ENCODE measurements at places on chromosomes 11 and 22. TPM values are rescaled to one million over a fixed set of nuclear protein-coding genes. Genes with fewer than 3 reads are reported as not detected.

OR5I1 gene
- total RNA-seq: not detected

OR8I2 gene
- not detected for total RNA-seq

FAM89B gene
- total RNA-seq: 102 TPM

ABTB2 gene
- 22.7 TPM for total RNA-seq

OR5AN1 gene
- not detected for total RNA-seq

DNA sequence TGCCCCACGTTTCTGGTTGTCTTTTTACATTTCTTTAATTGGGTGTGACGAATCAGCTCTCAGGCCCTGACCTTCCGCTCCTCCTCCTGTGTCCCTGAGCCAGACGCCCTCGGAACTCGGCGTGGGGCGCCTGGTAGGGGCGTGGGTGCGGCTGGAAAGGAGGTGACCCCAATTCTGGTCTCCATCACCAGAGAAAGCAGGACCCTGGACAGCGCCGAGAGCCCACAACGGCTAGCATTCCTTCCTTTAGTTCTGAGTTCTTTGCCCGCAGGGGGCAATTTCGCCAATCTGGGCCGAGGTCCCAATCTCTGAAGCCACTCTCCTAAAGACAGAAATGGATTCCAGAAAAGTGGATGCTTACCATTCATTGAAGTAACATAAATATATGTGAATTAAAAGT, 11.7 kb upstream of the RBMXL2 start:
- no peaks in the 10 kb centered on the region for H3K36me3 ChIP-seq
- no peaks in the 10 kb centered on the region for H3K4me1 ChIP-seq
- H3K27ac ChIP-seq: no peak overlapping the region
- no peaks in the 10 kb centered on the region for H3K27me3 ChIP-seq
- H3K4me3 ChIP-seq: no peak overlapping the region

DNA sequence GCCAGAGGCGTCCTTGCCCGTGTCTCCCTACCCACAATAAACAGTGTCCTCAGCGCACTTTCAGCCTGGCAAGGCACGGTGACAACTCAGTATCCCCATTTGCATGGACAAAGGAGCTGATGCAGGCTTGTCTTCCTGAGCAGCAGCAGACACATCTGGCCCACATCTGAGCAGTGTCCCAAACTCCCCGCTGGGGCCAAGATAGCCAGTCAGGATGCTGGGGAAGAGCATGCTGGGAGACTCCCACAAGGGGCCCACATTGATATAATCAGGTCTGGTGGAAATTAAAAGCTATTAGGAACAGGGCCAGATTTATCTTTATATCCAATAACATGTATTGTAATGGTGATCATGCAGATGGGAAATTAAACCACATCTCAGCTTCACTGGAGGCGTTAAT, 24.7 kb downstream of the DSCAML1 start:
- no peak overlapping the region for H3K27ac ChIP-seq
- DNase-seq: no peak
- H3K4me3 ChIP-seq: no peak overlapping the region
- H3K36me3 ChIP-seq: no peaks in the 10 kb centered on the region
- H3K4me1 ChIP-seq: no peaks in the 10 kb centered on the region
- H3K27me3 ChIP-seq: peaks cover 5% of the 10 kb centered on the region

DNA sequence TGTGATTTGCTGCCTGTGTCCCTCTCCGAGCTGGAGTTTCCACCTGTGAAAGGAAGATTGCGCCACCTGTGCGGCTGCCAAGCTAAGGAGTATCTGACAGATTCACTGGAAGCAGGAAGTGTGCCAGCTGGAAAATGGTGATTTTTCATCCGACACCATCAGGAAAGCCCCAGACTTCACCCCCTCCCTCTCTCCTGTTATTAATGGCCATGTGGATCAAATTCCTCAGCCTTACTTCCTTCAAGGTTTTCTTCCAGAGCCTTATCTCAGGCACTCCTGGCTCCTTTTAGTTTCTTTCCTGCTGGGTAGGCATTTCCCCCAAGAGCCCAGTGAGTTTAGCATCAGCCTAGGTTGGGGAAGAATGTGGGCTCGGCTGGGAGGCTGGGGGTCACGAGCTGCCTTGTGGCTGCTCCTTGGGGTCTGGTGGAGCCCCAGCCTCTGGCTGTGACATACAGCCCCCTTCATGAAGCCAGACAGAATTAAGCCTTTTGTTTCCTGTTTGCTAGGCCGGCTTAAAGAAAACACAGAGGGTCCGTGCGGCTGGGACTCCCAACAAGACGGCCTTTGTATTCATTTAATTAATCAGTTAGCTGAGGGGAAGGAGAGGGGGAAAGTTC, 37.1 kb downstream of the PKNOX2 start:
- H3K4me1 ChIP-seq: no peaks in the 10 kb centered on the region
- no peak for DNase-seq
- no peak overlapping the region for H3K27ac ChIP-seq
- no peaks in the 10 kb centered on the region for H3K36me3 ChIP-seq

- H3K36me3 ChIP-seq: no peaks in the 10 kb centered on the region
- no peaks in the 10 kb centered on the region for H3K4me1 ChIP-seq
- no peak overlapping the region for H3K27ac ChIP-seq
- H3K27me3 ChIP-seq: peaks cover 19% of the 10 kb centered on the region
These were observed 72.8 kb downstream of the CHST1 start for GRCh38 chr11:45592636-45593035.

DNA sequence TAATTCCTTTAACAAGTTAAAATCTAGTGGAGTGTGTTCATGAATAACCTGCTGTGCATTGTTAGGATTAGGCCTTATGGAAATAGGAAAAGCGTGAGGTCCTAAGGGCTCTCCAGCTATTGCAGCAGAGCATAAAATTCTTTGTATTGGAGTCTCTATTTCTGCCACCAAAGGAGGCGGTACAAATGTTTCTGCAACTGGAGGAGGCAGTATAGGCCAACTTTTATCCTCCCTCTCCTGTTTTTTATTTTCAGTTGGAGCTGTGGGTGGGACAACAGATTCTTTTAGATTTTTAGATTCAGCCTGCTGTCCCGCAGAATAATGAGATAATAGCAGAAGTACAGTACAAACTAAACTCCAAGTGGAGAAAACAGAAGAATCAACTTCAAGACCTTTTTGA, 26.2 kb downstream of the OR10A6 start:
- no peaks in the 10 kb centered on the region for H3K4me1 ChIP-seq
- no peaks in the 10 kb centered on the region for H3K27me3 ChIP-seq

- DNase-seq: no peak
- H3K27ac ChIP-seq: no peak overlapping the region
- peaks cover 44% of the 10 kb centered on the region for H3K27me3 ChIP-seq
- H3K36me3 ChIP-seq: no peaks in the 10 kb centered on the region
- peaks cover 7% of the 10 kb centered on the region for H3K4me1 ChIP-seq
- no peak overlapping the region for H3K4me3 ChIP-seq
These were observed 123.7 kb upstream of the HSD17B12 start for GRCh38 chr11:43556612-43557375.

DNA sequence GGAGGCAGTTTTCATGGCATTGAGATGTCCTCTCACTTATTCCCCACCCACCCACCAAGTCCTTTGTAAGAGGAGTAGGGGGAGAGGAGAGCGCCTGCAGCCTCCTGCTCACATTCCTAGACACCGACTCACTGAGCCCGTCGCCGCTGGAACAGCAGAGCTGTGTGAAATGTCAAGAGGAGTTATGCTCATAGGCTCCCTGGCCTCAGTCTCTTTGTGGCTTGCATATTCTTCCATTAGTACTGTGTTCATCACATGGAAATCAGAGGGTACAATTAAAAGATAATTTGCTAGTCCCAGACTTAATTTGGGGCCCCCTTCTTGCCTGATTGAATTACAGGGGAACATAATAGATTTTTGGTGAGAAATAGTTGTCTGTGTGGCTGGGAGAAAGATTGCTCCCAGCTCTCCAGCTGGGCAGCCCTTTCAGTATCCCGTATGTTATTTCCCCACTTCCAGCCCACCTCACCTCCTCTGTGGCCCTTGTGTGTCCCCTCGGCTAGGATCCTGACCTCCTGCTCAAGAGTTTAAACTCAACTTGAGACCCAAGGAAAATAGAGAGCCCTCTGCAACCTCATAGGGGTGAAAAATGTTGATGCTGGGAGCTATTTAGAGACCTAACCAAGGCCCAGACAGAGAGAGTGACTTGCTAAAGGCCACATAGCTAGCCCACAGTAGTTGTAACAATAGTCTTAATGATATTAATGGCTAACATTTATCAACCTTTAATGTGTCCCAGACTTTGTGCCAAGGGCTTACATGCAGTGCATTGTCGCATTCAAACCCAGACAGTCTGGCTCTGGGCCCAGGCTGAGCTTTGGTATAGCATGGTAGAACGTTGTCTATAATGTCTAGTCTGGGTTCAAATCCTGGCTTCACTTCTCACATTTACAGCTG, 32.2 kb downstream of the LIMK2 start:
- H3K27me3 ChIP-seq: no peaks in the 10 kb centered on the region
- no peak for DNase-seq
- H3K36me3 ChIP-seq: no peaks in the 10 kb centered on the region
- peaks cover 30% of the 10 kb centered on the region for H3K4me1 ChIP-seq
- peak overlapping the region; percentile 56 for H3K27ac ChIP-seq

- DNase-seq: no peak
- no peak overlapping the region for H3K4me3 ChIP-seq
- H3K27ac ChIP-seq: no peak overlapping the region
- peaks cover 40% of the 10 kb centered on the region for H3K36me3 ChIP-seq
These were observed 56.4 kb downstream of the DKK3 start for GRCh38 chr11:11952036-11952435.

DNA sequence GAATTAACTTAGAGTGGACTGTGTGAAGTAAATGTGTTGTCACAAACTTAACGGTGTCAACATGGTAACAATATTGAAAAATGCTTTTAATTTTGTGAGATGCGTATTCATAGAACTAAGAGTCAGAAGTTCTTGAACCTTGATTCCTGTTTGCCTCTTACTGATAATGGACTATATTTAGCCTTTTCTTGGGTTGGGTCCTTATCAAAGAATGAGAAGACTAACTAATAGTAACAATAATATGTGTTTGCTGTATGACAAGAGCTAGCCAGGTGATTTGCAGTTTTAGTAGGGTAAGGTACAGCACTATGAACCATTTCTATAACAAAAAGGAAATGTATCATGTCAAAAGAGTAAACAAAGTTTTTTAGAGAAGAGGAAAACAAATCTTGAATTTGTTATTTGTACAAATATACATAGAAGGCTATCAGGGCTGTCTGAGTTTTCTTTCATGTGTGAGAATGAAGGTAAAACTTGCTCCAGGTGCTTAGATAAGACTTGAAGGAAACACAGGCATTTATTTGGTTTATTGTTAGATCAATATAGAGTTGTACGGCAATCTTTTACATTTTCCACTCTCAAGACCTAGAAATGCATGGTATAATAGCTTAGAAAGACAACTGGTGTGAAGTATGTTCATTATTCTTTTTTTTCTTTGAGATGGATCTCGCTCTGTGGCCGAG, 74.1 kb downstream of the PACS1 start:
- no peak overlapping the region for H3K4me3 ChIP-seq
- no peaks in the 10 kb centered on the region for H3K27me3 ChIP-seq
- H3K36me3 ChIP-seq: no peaks in the 10 kb centered on the region
- no peak overlapping the region for H3K27ac ChIP-seq
- H3K4me1 ChIP-seq: peaks cover 14% of the 10 kb centered on the region

DNA sequence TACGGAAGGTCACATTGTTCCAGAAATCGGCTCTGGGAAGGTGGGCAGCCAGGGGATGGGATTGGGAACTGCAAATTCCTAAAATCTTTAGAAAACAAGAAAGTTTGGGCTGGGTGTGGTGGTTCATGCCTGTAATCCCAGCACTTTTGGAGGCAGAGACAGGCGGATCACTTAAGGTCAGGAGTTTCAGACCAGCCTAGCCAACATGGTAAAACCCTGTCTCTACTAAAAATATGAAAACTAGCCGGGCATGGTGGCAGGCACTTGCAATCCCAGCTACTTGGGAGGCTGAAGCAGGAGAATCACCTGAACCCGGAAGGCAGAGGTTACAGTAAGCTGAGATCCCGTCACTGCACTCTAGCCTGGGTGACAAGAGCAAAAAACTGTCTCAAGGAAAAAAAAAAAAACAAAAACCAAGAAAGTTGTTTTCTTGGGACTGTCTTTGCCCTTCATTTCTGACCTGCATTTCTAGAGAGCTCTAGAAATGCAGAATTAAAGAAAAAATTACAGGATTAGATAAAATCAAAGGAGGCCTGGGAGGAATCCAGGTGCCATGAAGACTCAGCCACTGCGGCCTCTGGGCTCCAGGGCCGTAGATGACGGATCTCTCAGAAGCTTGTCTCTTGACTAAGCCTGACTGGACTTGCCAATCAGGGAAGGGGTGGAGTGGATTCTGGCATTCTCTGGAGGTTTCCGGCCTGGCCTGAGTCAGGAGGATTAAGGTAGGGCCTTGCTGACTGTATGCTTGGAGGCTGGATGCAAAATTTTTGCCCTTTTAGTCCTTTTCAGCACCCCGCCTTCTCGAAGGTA, 5.3 kb upstream of the MALAT1 start:
- no peak for DNase-seq
- no peaks in the 10 kb centered on the region for H3K36me3 ChIP-seq
- H3K4me3 ChIP-seq: no peak overlapping the region

DNA sequence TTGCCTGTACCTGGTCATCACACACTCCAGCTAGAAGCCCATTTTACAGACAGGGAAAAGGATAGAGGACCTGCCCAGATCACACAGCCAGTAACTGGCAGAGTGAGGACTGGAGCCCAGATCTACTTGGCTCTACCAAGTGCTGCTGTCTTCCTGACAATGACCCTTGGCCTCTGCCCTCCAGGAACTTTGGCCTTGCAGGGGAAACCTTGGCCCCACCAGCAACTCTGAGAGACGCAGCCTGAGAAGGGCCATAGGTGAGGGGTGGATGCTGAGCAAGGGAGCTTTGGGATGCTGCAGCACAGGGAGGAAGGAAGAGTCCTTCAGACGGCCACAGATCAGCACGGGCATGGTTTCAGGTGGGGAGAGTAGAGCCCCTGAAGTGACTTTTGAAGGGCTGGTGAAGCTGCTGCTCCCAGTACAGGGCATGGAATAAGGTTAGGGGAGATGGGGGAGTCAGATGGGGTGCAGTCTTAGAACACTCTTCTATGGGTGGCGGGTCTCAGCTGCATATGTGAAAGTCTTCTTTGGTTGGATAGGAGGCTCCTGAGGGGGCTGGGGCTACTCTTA, 2.0 kb upstream of the CAPN5 start:
- H3K36me3 ChIP-seq: no peaks in the 10 kb centered on the region
- H3K27ac ChIP-seq: no peak overlapping the region
- peaks cover 6% of the 10 kb centered on the region for H3K4me1 ChIP-seq
- H3K4me3 ChIP-seq: no peak overlapping the region
- no peaks in the 10 kb centered on the region for H3K27me3 ChIP-seq

- no peaks in the 10 kb centered on the region for H3K27me3 ChIP-seq
- H3K27ac ChIP-seq: no peak overlapping the region
- no peak overlapping the region for H3K4me3 ChIP-seq
- DNase-seq: peak; percentile 12
- no peaks in the 10 kb centered on the region for H3K36me3 ChIP-seq
- H3K4me1 ChIP-seq: peaks cover 4% of the 10 kb centered on the region
These were observed 4.4 kb downstream of the CACNA1I start for GRCh38 chr22:39574779-39575551.

DNA sequence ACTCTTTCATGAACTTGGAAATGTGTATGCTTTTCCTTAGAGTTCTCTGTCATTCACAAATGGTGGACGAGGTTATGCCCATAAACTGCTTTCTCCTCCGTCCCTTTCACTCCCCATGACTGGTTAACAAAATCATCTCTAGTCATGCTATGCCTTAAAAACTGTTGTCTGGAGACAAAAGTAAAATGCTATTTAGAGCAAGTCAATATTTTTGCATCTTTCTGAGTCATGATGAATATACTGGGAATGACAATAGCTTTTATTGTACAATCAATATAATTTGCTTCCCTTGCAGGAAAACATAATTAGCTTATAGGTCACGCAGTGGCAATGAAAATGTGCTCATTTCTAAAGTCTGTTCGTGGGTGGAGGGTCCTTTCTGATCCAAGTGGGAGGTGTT, 216.7 kb upstream of the SORL1-AS1 start:
- no peak for DNase-seq
- H3K27me3 ChIP-seq: no peaks in the 10 kb centered on the region
- no peaks in the 10 kb centered on the region for H3K4me1 ChIP-seq
- H3K27ac ChIP-seq: no peak overlapping the region
- no peaks in the 10 kb centered on the region for H3K36me3 ChIP-seq

All from Panc1 (cell line).